NAMALWA (cell line): ENCODE measurements at places on chromosomes 12 and 14.

- no peak for DNase-seq
Measured at GRCh38 chr12:11922361-11922760, 148.4 kb upstream of the BCL2L14 start.

- DNase-seq, result peak; percentile 72
Measured at GRCh38 chr12:109393437-109394345, 46.0 kb downstream of the MYO1H start.

DNA sequence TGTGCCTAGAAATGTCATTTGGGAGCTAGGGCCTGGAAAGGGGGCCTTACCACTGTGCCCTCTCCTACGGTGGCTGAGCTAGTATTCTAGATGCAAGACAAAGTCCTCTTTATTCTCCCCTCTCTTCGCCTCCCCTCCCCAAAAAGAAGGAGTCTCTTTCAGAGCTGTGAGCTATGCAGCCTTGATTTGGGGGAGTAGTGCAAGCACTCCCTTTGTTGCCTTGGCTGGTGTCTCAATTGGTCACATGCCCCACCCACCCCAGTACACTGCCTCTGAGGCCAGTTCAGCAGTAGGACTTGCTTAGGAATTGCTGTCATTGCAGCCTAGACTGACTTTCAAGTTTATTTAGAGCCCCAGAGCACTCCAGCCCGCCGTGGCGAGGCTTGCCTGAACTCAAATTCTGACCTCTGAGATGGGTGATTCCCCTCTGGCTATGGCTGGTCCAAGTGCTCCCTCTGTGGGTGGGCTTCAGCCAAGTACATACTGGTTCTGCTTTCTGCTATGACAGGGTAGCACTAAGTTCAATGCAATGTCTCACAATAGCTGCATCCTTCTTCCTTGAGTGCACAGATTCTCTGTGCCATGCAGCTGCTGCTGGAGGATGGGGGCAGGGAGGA is 37.0 kb upstream of the FBXO33 start:
- peak; percentile 53 for DNase-seq

- DNase-seq, result no peak
Measured at GRCh38 chr14:75915045-75915444, 66.8 kb downstream of the TGFB3 start.

DNA sequence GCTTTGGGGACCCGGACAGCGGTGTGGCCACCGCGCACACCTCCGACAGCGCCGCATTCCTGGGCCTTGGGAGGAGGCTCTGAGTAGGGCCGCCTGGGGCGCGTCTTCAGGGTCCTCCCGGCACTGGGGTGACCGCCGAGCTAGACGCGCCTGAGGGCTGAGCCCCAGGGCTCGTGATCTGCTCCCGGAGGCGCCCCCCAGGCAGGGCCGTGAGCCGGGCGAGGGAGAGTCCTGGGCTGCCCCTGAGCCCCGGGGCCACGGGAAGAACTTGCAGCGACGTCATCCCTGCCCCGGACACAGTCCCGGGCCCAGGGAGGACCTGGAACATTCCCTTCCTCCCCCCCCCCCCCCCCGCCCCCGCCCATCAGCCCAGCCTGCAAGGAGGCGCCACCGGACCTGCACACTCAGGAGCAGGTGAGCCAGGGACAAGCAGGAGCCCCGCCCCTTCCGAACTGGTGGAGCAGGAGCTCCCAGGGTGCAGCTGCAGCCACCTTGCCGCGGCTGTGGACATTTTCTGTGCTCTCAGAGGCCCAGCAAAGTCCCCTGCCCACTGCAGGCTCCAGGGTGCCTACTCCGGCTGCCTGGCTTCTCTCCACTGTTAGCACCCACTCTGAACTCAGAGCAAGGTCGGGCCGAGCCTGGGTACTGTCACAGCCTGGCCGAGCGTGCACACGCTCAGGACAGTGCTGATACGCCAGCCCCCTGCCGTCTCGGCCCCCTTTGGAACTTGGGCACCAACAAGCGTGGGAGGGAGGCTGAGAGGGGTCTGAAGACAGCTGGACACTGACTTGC is 50.7 kb downstream of the A2M start:
- no peak for DNase-seq

DNA sequence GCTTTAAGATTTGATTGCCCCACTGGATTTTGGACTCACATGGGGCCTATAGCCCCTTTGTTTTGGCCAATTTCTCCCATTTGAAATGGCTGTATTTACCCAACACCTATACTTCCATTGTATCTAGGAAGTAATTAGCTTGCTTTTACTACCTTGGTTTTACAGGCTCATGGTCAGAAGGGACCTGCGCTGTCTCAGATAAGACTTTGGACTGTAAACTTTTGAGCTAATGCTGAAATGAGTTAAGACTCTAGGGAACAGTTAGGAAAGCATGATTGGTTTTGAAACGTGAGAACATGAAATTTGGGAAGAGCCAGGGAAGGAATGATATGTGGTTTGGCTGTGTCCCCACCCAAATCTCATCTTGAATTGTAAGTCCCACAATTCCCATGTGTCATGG is 419.0 kb upstream of the TMPO start:
- no peak for DNase-seq

DNA sequence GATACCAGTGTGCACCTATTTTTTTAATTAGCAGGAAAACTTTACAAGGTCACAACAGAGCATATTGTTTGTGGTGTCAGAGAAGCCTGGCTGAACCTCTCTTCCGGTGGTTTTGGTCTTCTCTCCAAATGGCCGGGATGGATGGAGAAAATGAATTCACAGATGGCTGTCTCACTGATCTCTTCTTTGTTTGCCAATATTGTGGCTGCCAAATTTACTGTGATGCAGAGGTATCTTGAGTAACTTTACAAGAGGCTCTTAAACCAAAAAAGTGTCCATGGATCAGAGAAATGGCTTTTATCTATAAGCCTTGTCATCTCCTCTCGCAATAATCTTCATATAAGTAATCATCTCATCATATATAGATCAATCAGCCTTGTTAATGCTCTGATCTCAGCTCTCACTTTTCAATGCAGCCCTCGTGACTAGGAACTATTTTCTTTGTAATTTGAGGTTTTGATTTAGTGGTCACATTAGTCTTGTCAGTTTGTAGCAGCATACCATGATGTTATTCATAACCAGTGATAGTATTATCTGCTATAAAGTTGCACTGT is 308.1 kb downstream of the EGLN3 start:
- no peak for DNase-seq

GRCh38 chr12:30448038-30448437 is 247.6 kb downstream of the IPO8 start:
- no peak for DNase-seq

DNA sequence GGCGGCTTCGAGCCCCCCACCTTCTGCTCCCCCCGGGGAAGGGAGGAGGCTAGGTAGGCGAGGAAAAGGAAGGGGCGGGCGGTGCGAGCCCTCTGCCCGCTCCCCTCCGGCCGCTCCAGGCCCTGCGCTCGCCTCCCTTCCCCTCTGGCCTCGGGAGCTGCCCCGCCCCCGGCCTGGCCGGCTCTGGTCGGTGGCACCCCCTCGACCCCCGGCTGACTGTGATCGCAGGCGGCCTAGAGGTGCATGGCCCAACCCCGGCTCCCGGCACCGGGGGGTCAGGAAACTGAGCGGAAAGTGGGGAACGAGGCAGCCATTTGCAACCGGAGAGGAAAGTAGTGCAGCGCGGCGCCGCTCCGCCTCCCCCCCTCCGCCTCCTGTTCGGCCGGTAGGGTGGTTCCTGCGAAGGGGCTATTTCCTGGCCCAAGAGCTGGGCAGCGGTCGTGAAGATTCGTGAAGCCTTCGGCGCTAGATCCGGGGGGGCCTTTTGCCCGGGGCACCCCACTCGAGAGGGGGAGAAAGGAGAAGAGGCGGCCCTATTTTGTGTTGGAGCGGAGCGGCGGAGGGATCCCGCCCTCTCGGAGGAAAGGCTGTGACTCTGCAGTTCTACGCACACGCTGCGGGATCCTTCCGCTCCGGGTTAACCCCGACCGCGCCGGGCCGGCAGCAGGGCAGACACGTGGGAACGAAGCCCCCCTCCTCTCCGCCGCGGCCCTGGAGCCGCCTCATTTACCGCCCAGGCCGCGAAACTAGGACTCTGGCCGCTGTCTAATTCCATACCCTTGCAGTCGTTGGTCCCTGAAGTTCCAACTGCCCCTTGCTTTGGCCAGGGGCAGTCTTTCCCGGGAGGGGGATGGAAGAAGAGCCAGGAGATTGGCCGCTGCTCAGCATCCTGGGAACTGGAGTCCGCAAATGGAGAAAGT is at the start of gene KMT2D:
KMT2D (minus strand) TSS at position 558 of the 920 bp plus-strand sequence. CDS start 5,470 bp downstream, outside the sequence.
- DNase-seq, result peak; percentile 94

DNA sequence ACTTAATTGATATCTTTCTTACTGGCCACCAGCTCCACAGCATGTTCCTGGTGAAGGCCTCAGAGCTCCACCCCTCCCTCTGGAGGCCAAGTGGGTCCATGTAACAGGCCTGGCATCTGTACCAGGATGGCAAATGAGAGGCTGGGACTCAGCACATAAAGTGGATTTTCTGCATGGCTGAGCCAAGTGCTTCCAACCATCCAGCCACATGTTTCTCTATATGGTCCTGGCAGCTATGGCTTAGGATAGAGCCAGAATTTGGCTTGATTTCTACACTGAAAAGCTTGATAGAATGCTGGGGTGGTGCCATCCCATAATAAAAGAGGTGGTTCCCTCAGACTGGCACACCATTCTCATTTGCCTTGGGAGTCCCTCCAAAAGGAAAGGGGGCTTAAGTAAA is 94.1 kb downstream of the PAX9 start:
- DNase-seq, result no peak

DNA sequence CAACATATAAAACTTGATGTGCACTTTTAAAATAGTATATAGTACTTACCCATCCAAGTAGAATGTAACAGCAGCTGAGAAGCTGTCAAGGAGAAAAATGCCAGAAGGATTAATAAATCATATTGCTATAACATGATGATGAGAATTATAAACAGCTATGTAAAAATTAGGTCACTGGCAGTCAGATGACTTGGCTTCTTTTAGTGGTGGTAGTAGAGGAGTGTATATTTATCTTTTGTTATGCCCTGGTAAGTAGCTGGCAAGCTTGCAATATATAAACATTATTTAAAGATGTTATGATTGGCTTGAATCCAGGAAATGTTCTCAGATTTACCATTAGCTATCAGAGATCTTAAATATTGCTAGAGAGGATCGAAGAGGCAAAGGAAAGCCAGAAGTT is 471.0 kb upstream of the MGAT4C start:
- no peak for DNase-seq

GRCh38 chr12:6788972-6789924 is at the start of gene CD4:
Gene CD4 (plus strand): TSS chr12:6789528. CDS start chr12:6800139, 10,611 bp downstream.
- DNase-seq, result no peak

DNA sequence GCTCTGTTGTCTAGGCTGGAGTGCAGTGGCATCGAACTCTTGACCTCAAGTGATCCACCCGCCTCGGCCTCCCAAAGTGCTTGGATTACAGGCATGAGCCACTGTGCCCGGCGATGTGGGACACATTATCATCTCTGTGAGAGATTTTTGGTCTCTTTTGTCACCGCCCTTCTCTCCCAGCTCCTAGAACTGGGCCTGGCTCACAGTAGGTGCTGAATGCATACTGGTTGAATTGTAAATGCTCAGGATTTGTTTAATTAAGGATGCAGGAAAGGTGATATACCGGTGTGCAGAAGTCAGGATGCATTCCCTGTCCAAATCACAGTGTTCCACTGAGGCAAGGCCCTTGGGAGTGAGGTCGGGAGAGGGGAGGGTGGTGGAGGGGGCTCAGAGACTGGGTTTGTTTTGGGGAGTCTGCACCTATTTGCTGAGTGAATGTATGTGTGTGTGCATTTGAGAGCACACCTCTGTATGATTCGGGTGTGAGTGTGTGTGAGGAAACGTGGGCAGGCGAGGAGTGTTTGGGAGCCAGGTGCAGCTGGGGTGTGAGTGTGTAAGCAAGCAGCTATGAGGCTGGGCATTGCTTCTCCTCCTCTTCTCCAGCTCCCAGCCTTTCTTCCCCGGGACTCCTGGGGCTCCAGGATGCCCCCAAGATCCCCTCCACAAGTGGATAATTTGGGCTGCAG is 1.0 kb upstream of the KRT18 start:
- DNase-seq, result no peak

DNA sequence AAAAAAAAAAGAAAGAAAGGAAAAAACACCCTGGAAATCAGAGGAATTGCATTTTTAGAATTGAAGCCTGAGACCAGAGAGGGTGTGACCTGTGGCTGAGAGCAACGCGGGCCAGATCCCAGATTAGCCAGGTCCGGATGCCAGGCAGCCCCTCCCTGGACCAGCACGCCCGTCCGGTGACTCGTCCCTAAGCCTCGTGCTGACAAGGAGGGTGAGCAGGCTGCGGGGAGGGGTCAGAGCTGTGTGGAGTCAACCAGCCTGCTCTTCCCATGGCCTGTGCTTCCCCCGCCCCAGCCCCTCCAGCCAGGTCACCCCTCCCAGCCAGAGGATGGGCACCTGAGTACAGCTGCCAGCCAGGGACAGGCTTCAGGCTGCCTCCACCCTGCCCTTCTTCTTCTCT is 4.2 kb upstream of the KLC1 start:
- DNase-seq, result no peak

GRCh38 chr12:25071366-25071765 is 122.5 kb upstream of the BCAT1 start:
- no peak for DNase-seq

DNA sequence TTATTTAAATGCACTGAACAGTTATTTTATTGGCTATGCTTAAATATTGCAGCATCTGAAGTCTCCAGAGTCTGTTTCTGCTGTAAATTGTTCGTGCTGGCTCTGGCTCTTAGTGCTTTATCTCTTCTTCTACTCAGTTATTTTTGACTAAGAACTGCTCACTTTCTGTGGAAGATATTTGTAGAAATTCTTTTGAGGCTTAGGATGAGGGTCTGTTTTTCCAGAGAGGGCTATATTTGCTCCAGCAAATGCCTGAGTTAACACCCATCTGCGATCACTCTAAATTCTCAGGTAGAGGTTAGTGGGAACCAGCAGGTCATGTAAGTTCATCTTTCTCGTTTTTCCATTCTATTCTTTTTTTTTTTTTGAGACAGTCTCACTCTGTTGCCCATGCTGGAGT is 71.1 kb downstream of the ARL6IP4 start:
- DNase-seq, result no peak

- DNase-seq, result no peak
Measured at GRCh38 chr12:86721713-86722397, 465.7 kb upstream of the MGAT4C start.

DNA sequence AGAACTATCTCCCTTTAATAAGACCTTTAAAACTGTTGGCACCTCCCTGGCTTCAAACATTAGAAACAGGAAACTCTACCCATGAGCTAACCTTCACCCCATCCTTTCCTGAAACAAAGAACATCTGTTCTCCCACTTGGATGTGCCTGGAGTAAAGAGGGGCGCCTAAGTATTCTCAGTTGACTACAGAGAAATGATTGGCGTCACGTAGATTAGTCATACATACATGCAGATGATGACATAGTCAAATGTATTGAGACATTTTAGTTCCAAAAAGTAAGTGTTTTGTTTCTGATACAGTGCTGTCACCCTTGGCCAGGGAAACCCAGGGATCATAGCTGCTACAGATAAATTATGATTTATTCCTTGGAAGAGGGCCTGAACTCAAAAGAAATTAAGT is 260.0 kb upstream of the PLEKHG7 start:
- DNase-seq, result no peak
